ENCODE measurements at places on chromosomes 3 and 15.
A peak's percentile ranks its signal among the peaks of the same experiment; 100 is the strongest.

- no peak for DNase-seq
These were observed 11.1 kb upstream of the UBE2Q2 start for GRCh38 chr15:75832114-75832513.

- DNase-seq, result no peak
These were observed 7.5 kb downstream of the IQSEC1 start for GRCh38 chr3:13065727-13066126.

DNA sequence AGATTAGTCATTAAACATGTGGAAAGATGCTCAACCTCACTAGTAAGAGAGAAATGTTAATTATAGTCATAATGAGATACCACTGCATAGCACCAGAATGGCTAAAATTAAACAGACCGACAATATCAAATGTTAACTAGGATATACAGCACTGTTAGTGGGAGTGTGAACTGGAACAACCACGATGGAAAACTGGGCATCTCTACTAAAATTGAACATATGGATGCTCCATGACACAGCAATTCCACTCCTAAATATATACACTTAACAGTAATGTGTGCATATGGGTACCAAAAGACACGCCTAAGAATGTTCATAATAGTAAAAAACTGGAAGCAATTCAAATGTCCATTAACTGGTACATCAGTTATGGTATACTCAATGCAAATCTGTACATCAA is 41.5 kb downstream of the CRTAP start:
- no peak for DNase-seq

- no peak for DNase-seq
These were observed 110.6 kb downstream of the ABI3BP start for GRCh38 chr3:100882571-100882984.

DNA sequence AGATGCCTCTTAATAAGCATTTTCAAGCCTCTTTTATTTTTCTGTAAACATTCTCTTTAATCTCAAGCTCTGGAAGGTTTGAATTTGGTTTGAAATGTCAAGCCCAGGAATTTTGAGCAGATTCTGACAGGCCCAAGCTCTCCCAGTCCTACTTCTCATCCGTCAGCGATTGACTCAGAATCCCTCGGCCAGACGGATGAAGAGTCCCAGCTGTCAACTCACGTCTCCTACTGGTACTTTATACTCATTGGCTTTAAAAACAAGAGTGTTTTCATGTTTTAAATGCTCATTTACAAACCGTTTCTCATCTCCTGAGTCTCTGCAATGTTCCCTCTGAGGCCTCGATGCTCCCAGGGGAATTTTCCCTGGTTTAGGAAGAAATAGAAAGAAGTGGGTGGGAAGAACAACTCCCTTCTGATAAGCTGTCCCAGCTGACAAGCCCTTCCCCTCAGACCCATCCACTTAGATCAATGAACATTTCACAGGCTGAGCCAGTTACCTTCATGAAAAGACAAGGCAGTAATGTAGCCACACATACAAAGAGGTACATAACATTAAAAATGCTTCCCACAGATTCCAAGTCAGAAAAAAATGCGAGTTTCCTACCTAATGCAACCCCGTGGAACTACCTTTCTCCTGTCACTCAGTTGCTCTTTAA is 478.2 kb upstream of the DPH6 start:
- DNase-seq, result no peak

DNA sequence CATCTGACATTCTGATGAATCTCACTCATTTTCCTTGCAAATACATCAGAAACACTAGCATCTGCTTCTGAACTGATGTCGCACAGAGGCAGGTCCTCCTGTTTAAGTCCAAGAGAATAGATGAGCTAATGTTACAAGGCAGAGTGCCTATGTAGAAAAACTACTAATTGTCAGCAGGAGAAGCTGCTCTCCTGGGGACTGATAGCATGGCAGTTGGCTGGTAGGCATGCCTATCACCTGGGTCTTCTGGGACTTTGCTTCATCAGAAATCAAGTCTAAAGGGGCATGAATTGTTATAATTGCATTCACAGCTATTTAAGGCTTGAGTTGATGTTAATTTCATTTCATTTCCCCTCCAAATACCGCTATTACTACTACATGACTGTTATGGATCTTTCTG is 457.2 kb downstream of the RAP2B start:
- no peak for DNase-seq

DNA sequence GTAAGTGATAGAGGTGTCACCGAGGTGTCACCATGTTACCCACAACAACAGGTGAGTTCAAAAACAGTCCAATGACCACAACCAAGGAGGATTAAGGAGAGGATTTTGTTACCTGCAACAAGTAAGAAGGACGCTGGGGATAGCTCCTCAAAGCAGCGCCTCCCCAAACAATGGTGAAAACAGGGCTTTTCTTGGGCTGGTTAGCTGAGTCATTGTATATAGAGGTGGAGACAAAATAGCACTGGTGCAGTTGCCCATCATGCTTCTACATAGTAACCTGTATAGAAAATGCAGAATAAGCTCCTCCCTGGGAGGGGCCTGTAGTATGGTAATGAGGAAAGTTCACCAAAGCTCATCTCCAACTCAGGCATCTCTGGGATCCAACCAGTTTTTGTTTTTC is 116.9 kb upstream of the EIF1B start:
- no peak for DNase-seq

- no peak for DNase-seq
These were observed 136.8 kb downstream of the SNRPN start for GRCh38 chr15:25091421-25092158.

DNA sequence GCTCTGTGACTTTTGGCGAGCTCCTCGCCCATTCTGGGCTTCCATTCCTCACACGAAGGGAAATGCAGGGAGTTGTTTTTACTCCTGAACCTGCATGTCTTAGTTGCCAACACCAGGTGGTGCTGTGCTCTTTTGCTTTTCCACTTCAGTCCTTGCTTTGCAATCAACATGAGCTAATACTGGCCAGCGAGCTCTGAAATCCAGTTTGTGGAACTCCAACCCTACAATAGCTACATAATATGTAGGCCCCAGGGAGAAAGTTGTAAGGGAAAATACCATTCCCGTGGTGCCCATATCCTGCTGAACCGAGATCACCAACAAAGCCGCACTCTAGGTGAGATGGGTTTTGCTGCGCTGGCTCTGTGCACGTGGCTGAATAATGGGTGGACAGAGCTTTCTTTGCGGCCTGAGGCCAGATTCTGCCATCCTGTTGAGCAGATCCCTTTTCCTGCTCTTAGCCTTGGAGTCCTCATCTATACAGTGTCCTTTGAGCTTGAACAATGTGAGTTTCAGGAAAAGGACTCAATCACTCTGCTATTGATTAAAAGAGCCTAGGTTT is 25.0 kb downstream of the LSM3 start:
- peak; percentile 81 for DNase-seq

GRCh38 chr15:57102858-57103257 is 184.4 kb downstream of the TCF12 start:
- DNase-seq, result no peak

- no peak for DNase-seq
These were observed 89.9 kb upstream of the TBL1XR1 start for GRCh38 chr3:177287231-177287630.

GRCh38 chr3:159761369-159761768 is 227.3 kb upstream of the IL12A start:
- DNase-seq, result no peak

DNA sequence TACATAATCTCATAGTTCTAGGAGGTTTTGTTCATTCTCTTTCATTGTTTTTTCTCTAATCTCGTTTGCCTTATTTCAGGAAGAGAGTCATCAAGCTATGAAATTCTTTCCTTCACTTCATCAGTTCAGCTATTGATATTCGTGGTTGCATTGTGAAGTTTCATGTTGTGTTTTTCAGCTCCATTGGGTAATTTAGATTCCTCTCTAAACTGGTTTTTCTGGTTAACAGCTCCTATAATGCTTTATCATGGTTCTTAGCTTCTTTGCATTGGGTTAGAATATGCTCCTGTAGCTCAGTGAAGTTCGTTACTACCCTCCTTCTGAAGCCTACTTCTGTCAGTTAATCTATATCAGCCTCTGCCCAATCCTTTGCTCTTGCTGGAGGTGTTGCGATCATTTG is 69.4 kb upstream of the CD96 start:
- no peak for DNase-seq

DNA sequence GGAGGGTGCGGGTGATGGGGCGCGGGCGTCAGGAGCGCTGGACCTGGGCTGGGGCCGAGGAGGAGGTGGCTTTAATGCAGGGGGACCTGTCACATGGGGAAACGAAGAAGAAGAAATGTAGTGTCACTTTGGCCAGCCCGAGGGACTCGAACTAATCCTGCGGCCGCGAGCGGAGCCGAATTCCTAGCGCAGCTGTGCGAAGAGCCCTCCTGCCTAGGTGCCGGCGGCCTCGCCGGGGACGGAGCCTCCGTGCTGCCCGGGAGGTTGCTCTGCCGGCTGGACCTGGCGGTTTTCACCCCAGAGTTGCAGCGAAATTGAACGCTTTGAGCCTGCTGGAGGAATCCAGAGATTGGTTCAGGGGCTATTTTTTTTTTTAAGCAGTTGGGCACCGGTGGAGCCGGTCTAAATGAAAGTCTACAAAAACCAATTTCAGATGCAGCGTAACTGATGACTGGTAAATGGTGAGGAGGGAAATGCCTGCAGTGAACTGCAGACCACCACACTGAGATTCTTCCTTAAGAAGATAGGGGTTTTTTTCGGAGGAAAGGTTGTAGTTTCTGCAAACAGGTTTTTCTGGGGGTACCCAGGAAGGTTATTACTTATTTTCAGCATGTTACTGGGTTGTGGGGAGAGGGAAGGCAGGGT is 662 bp downstream of the TMEM108 start:
- peak; percentile 38 for DNase-seq

- DNase-seq, result no peak
These were observed 13.7 kb downstream of the FAM240A start for GRCh38 chr3:46626039-46626438.

- no peak for DNase-seq
These were observed 41.9 kb downstream of the LIPC start for GRCh38 chr15:58473724-58474123.

DNA sequence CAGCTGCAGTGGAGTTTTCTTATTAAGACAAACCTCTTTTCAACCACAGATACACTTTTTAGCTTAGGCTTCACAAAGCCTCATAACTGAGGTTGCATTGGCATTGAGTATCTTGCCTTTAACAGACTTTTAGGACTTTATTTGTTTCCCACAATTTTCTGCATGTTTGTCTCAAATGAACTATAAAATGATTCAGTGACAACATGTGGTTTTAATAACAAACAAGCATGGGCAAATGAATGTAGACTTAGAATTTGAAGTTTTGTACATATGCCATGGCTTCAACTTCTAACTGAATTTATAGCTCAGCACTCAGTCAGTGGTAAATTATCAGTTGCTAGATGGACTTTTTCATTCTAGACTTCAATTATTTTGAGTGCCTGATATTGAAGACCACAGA is 101.6 kb downstream of the SLC25A26 start:
- DNase-seq, result no peak

GRCh38 chr15:90774731-90775514 is 57.8 kb downstream of the BLM start:
- no peak for DNase-seq

- DNase-seq, result no peak
These were observed 139.1 kb downstream of the DMXL2 start for GRCh38 chr15:51483520-51483919.

DNA sequence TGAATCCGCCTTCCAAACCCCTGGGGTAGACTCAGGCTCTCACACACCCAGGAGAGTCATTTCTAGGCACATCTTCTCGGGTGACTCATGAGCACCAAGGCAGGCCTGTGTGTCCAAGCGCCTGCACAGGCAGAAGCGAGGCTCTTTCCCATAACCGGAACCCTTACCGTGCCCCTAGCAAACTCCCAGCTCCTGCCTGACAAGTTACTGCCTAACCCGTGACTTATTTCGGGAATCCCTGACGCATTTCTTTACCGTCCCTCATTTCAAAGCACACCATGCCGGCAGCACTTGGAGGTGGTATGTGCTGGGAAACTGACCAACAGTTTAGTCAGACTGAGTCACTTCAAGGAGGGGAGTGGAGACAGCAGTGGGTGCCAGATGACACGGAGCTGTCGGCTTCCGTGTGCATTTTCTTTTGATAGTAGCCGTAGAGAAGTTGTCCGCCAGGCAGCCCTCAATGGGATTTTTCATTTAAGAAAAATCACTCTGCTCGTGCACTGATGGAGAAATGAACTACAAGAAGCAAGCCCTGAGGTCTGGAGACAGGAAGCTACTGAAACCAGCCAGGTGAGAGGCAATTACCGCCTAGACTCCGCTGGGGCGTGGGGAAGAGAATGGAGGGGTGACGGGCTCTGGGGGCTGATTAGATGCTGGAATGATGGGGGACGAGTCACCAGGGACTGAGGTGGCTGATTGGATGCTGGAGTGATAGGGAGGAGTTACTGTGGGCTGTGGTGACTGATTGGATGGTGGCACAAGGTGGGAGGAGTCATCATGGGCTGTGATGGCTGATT is 17.3 kb upstream of the HRH1 start:
- DNase-seq, result peak; percentile 32

DNA sequence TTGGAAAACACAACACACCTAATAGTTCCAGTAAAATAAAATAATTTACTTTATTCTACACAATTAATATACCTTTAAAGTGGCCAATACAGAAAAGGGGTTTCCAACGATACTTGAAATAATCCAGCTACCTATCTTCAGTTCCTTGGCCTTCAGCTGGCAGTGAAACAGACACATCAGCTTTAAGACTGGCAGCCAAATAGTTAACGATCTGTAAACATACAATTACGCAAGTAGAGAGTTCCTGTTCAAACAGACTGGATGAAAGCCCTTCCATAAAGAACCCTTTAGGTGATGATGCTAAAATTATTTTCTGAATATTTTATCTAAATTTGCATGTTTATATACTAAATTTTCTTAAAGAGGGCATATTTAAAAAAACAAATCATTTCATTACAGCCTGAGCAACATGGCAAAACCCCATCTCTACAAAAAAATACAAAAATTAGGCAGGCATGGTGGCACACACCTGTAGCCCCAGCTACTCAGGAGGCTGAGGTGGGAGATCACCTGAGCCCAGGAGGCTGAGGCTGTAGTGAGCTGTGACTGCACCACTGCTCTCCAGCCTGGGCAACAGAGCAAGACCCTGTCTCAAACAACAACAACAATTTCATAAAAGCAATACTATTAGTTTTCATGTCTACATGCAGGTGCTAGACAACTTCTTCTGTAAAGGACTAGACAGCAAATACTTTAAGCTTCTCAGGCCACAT is 12.9 kb downstream of the DYNC1LI1 start:
- DNase-seq, result no peak

- no peak for DNase-seq
These were observed 6.5 kb upstream of the MYH15 start for GRCh38 chr3:108516881-108517280.

GRCh38 chr15:45780352-45780751 is 145.5 kb downstream of the SQOR start:
- no peak for DNase-seq

GRCh38 chr3:172202797-172203196 is 163.4 kb downstream of the FNDC3B start:
- no peak for DNase-seq

DNA sequence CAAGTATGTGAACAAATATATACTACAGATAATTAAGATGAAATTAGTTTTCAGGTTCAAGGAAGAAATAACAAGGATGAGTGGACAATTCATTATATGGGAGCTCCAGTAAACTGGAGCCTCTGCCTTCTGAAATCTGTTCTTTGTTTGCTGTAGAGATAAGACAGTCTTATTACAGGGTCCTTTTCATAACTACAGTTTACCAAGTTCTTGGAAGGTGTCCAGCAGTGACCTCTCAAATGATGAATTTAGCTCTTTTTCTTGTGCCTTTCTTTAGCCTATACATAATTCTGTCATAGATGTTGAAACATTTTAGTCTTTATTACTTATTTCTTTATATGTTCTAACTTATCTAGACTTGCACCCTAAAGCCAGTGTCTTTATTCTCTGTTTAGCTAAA is 89.7 kb upstream of the GBE1 start:
- no peak for DNase-seq

All from HEK293T (cell line).